NCI-H446 treated with DMSO at 0.1 percent for 48 hours (cell line): ENCODE measurements at places on chromosomes 11 and 22.

DNA sequence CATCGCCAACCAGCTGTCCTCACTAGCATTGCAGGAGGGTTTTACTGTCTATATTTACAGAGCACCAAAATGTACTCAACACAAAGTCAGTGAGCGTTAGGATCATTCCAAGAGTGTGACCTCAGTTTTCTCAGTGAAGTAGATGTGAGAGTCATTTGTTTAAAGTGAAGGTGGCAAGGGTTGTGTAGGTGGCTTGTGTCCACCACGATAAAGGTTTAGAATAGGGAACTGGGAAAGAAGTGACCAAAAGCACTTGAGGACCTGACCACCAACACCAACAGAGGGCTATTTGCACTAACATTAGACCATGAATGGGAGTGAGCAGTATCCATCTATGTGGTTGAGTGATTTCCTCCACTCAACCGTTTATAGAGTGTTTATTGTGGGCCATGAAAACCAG lies 152.5 kb upstream of the POU2AF2 start:
- DNase-seq: no peak

GRCh38 chr11:26095340-26095739 lies 236.6 kb upstream of the ANO3 start:
- no peak for DNase-seq

DNA sequence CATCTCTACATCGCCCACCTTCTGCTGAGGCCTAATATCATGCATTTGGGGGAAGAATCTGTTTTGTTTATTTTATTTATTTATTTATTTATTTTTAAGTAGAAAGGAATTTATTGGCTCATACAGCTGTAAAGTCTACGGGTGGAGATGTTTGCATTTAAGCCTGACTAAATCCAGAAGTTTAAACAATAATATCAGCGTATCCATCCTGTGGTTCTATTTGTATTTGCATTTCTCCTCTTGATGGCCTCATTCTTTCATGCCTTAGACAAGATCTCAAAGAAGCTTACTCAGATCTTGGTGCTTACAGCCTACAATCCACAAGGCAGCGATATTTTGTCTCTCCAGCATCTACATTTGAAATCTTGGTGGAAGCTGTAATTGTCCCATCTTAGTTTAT lies 67.1 kb upstream of the CARD18 start:
- DNase-seq: no peak

DNA sequence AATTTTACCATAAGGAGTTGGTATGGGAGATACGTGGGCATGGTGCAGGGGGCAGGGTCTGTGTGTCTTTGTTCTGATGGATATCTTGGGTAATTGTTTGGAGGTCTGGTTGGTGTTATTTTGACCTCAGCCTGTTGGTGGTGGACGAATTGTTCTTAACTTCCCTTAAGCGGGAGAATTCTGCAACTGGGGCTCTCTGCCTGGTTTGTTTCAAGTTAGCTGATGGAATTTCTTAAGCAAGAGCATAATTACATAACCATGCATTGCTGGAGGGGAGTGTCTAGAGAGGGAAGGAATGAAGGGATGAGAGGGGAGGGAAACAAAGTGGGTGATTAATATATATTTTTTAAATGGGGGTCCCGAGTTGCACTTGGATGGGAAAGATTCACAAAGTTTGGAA lies 908.5 kb upstream of the RAG2 start:
- DNase-seq: no peak

- no peak for DNase-seq
Measured at GRCh38 chr22:46514592-46515207, 22.7 kb downstream of the CELSR1 start.

DNA sequence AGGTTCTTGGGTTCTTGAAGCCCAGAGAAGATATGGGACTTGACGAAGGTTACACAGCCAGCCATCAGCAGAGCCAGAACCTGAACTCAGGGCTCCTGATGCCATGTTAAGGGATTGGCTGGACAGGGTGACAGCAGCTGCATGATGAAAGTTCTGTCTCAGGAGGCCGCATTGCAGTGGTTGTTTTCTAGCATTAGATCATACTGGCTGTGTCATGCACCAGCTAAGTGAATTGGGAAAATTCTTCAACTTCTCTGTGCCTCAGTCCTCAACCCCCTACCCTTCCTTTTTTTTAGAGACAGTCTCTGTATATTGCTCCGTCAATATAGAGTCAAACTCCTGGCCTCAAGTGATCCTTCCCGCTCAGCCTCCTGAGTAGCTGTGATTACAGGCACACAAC lies 5.4 kb upstream of the LTBP3 start:
- DNase-seq: no peak
